ENCODE measurements at places on chromosomes 2 and 18. TPM values are rescaled to one million over a fixed set of nuclear protein-coding genes. Genes with fewer than 3 reads are reported as not detected.

Gene DAPL1
- not detected for total RNA-seq

DNA sequence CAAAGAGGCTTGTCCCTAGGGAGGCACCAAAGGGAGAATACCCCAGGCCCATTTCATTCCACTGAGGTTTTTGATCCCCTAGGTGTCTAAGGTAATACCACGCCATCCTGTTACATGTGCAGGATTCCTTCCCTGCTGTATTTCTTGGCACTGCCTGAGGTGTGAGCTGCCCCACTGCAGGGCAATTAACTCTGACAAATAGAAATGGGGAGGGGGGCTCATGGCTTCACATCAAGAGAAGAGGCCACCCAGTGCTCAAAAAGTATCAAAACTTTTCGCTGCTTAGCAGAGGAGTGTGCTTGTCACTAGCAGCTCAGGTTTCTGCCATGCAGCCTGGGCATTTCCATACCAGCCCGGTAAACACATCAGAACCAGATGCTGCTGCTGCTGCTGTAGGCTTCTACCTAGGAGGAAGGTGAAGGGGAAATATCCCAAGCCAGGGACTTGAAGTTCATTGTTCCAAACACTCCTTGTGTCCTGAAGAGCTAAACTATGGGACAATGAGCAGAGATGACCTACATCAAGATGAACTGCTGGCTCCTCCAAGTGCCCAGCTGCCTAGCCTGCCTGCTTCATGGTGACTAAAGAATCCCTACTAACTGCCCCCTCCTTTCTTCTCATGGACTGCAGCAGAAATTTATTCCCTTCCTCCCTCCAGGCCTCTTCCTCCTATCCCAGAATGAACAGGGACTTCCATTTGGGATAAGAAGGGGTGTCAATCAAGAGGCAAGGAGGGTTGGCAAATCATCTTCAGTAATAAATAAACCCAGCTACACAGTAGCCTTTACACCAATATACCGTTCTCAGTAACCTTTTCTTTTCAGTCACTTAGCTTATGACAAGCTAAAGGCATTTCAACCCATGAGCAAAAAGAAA lies 16.4 kb downstream of the POU3F3 start:
- no peak overlapping the region for H3K4me3 ChIP-seq
- H3K4me1 ChIP-seq: no peaks in the 10 kb centered on the region
- H3K27ac ChIP-seq: no peak overlapping the region
- DNase-seq: no peak
- no peaks in the 10 kb centered on the region for H3K27me3 ChIP-seq

GRCh38 chr2:88697370-88698026 lies 6.0 kb downstream of the RPIA start:
- H3K27ac ChIP-seq: no peak overlapping the region
- no peak for DNase-seq
- no peak overlapping the region for H3K4me3 ChIP-seq
- no peaks in the 10 kb centered on the region for H3K27me3 ChIP-seq

- H3K4me1 ChIP-seq: no peaks in the 10 kb centered on the region
- no peak overlapping the region for H3K27ac ChIP-seq
- H3K36me3 ChIP-seq: no peaks in the 10 kb centered on the region
- DNase-seq: no peak
Observed at GRCh38 chr2:58106896-58107295, 60.3 kb downstream of the VRK2 start.
